ENCODE measurements at places on chromosomes 3 and 15. TPM values are rescaled to one million over a fixed set of nuclear protein-coding genes. Genes with fewer than 3 reads are reported as not detected.

- no peak for DNase-seq
These were observed 103.0 kb downstream of the LARS2 start for GRCh38 chr3:45491344-45491743.

DNA sequence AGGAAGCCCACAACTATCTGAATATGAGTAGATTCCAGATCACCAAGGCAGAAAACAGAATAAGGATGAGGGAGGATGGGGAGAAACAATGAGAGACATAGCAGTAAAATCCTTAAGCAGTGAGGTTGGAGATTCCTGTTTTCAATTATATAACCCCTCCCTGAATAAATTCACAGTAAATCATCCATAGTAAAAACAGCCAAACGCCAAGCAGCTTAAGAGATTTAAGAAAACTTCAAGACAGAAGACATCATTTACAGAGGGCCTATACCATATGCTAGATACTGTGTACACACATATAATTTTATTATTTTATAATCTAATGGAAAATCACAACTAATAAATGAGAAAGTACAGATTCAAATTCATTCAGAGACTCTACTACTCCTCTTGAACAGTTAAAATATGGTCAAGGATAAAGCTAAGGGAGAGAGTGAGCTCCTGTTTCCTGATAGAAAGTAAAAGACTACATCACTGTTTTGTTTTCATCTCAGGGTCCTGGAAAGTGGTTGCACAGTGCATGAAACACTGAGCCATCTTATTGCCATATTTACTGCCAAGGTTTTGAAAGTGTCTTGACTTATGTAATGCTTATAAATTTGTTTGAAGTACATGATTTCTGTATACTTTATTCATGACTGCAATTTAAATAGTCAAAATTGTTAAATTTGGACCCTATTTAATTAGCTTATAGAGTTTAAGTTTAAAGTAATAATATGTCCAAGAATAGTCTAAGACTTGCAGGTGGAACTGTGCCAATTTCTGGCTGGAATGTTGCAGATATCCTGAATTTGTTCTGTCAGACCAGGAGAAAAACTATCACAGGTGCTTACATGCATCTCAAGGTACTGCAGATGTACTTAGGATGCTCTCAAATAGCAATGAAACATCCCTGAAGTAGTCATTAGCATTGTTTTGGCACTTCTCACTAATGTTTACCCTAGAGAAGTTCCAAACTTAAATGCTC lies 141.4 kb downstream of the TBL1XR1 start:
- no peak for DNase-seq

DNA sequence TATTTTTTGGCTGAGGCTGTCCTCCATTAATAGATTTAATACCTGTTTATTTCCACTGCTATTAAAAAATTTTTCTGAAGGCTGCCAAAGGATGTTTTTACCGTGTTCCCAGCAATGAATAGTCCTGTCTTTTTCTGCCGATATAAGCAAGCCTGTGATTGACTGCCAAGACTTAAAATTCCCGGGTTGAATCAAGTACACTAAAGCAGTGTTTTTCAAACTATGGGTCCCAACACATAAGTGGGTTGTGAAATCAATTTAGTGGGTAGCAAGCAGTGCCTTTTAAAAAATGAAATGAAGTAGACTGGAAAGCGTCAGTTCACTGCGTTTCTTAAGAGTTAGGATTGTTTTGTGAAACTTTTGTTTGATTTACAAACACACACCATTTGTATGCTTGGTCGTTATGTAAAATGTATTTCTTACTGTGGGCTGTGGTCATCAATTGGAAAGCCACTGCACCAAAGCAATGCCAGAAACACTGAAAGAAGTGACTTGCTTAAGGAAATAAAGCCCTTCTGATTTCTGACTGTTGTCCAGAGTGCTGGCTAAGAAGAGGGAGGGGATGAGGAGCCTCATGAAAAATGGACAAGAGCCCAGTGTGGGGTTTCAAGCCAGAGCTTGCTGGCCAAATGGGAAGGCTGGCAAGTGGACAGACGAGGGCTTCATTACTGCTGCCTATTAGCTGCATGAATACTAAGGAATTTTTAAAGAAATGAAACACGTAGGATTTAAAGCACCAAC lies 206.0 kb downstream of the THRB start:
- DNase-seq: no peak

DNA sequence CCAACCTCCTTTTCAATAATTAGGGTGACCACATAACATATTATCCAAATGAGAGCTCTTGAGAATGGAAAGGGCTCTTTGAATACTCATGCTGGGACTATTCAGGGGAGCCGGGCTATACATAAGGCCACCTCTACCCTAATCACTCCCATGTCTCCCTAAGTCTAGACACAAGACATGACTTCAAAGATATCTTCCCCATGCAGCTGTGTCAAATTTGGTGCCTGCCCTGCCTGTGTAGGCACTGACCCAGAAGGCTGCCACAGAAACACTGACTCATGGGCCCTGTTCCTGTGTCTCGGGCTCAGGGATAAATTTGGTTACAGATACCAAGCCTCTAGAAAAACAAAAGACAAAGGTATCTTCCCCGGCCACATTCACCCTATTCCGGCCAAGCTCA lies 70.3 kb downstream of the MYLK start:
- no peak for DNase-seq

GRCh38 chr15:35748105-35748504 lies 202.1 kb upstream of the DPH6 start:
- DNase-seq: no peak

DNA sequence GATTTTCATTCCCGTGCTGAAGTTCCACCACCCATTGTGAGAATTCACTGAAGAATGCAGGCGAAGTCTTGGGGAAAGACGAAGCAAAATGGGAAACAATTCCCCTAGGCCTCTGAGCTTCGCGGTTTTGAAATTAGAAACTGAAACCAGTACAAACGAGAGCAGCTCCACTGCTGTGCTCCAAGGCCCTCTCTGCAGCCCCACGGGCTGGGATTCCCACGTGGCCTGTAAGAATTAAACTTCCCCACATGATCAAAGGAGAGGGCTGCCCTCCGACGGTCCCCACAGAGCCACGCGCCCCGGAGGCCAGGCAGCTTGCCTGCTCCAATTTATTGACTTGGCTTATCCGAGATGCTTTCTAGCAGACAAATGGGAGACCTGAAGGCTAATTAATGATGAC lies 144.0 kb downstream of the GREM1 start:
- no peak for DNase-seq

DNA sequence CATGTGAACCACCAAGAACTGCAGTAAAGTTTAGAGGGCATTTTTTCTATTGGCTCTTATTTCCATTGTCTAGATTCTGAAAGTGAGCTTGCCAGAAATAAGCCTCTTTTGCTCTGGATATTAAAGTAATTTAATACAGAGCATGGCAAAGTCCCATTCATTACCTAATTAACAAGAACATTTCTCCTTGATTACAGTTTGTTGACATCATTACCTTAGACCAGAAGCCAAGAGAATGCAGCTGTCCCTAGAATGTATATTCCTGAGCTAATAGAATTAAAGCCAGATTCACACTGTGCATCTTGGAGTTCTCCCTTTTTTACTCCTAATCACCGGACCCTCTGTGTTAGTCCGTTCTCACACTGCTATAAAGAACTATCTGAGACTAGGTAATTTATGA lies 46.4 kb upstream of the TM4SF4 start:
- no peak for DNase-seq

DNA sequence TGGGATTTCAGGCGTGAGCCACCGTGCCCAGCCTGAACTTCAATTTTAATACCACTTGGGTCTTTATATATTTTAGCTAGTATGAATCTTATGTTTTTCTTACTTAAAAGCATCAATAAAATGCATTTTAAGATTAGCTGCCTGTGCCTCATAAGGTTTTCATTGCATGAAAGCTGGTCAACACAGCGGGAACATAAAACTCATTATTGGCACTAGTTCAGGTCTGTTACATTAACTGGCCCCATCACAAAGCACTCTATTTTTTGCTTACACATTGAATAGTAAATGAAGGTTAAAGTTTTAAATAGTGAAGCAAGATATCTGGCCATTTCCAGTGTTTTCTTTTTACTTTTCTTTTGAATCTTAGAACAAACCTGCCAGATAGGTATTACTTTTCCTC lies 145.6 kb upstream of the LYSMD4 start:
- DNase-seq: no peak

DNA sequence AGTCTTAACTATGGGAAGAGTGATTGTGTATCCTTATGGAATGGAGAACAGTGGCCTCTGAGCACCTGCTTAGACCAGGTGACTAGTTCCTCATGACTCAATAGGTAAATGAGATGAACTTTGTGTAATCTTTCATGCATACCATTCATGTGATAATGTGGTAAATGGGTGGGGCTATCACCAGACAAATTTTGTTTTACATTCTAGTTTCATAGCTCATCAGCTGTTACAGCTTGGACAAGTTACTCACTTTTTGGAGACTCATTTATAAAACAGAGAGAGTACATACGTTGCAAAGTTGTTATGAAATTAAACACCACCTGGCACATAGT lies 103.7 kb upstream of the TGFBR2 start:
- no peak for DNase-seq

DNA sequence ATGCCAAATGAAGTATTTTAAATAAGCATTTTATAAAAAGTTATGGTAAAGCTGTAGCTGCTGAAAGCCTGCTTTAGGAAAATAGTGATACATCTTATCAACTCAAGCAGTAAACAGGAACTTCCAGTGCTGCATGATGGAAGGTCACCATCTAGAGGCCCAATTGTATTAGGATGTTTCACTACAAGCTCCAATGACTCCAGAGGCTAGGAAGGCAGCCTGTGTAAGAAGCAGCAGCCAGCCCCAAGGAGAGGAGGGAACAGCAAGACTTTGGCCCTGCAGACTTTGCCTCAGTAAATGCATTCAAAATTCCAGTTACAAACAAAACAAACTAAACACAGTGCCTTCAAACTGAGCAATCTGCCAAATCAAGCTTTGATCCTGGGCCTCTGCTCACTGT lies 32.1 kb downstream of the ILDR1 start:
- DNase-seq: no peak

CACNA2D3 gene
- 1.7 TPM for total RNA-seq

UCN2 gene
- total RNA-seq: 0.69 TPM

MYLK gene
- 1,524 TPM for total RNA-seq

GCSAM gene
- 1.7 TPM for total RNA-seq

LINGO1 gene
- 1.8 TPM for total RNA-seq

OSTN gene
- 13.9 TPM for total RNA-seq

C3orf49 gene
- not detected for total RNA-seq

A4GNT gene
- not detected for total RNA-seq

All from urinary bladder (tissue), 4 donors.